H9 (cell line): ENCODE measurements at places on chromosomes 7 and 10. TPM values are rescaled to one million over a fixed set of nuclear protein-coding genes. Genes with fewer than 3 reads are reported as not detected.

- DNase-seq: no peak
Observed at GRCh38 chr7:151660141-151660540, 140.4 kb upstream of the RHEB start.

DNA sequence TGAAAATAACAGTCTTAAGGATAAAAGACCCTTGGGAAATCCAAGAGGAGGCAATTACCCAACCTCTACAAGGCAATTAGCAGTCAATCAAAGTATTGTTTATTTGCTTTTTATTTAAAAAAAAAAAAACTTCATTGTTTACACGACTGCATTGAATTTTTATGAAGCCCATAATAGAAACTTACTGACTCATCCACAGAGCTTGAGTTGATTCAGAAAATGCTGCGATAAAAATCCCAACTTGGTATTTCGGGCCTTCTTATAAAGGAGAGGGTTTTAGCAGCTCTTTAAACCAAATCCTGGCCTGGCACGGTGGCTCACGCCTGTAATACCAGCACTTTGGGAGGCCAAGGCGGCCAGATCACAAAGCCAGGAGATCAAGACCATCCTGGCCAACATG is 69.2 kb upstream of the PALS2 start:
- DNase-seq: no peak

DNA sequence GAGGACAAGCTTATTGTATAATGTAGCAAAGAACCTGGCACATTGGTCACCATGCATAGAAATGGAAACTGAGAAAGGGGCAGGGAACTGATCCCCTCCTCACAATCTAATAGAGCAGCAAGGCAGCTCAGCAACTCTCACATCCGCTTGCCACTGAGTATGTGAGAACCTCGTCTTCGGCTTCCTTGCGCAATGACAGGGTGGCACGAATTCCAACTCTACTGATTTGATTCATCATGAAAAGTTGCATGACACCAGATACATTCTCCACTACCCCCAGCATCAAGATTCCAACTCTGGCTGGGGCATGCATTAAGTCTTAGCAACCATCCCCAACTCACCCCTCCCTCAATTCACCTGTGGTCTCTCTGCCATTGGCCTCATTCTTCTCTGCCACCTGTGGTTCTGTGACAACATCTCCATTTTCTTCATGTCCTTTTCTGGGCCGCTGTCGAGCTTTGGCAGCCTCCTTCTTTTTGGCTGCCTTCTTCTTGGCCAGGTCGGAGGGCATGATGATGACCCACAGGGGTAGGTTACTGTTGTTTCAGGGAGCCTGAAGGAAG is 976 bp downstream of the ABCF2 start:
- DNase-seq: no peak

GRM3 gene
- total RNA-seq: 0.15 and 0.70 TPM in 2 replicates

DNA sequence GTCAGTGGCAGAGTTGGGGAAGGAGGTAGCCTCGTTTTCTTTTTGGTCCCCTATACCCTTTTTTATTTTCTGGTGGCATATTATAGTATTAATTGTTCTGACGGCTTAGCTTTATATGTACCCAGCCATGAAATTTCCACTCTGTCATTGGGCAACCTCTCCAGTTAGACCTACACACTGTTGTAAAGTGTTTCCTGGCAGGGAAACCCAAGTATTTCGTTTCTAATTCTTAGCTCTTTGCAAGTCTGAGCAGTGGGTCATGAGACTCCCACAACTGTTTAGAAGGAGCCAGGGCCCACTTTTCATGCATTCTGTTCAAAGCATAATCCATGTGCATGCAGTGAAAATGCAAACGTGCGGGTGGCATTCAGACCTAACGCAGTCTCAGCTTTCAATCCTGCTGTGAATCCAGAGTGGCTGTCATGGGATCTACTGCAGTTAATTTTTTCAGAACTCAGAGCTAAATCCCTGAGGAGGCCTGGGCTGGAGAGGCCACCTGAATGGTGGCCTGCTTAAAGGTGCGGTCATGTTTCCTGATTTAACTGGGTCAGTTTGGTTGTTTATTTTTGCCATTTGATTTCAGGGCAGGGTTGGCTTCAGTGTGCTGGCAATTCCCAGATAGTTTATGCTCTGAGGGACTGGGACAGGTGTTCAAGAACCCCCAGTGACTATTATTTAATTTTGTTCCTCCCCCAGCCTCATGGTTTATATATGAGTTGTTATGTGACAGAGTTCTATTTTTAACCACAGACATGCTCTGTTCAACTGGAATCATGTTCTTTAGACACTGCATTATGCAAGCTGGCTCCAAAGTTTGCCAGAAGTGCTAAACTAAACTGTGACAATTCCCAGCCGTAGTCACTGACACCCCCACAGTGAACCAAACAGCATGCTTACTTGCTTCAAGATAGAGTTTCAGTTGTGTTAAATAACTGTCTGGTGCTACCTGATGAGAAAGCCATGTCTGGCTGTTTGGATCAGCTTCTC is 27.4 kb upstream of the SYPL1 start:
- DNase-seq: no peak

NUDCD3 gene
- 71.9 and 85.9 TPM in 2 replicates for total RNA-seq

- DNase-seq: peak; percentile 38
Observed at GRCh38 chr7:86949052-86949778, 110.2 kb downstream of the ELAPOR2 start.

- no peak for DNase-seq
Observed at GRCh38 chr7:35356495-35356894, 102.6 kb upstream of the TBX20 start.

GRCh38 chr7:44415510-44415909 is 74.9 kb downstream of the NUDCD3 start:
- no peak for DNase-seq

DNA sequence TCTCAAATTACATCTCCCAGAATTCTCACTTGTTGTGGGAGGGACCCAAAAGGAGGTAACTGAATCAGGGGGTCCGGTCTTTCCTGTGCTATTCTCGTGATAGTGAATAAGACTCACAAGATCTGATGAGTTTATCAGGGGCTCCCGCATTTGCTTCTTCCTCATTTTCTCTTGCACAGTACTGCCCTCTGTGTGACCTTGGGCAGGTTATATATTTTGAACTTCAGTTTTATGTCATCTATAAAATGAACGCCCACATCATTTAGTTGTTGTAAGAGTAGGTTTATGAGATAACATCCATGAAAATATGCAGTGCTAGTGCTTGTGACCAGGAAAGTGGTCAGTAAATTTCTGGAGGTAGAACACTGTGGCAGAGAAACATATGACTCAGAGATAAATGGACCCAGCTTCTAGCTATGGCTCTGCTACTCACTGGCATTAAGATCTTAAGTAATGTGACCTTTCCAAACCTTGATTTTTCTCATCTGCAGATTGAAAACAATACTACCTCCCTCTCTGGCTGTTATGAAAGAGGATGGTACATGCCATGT is 44.3 kb downstream of the SCRN1 start:
- no peak for DNase-seq

DNA sequence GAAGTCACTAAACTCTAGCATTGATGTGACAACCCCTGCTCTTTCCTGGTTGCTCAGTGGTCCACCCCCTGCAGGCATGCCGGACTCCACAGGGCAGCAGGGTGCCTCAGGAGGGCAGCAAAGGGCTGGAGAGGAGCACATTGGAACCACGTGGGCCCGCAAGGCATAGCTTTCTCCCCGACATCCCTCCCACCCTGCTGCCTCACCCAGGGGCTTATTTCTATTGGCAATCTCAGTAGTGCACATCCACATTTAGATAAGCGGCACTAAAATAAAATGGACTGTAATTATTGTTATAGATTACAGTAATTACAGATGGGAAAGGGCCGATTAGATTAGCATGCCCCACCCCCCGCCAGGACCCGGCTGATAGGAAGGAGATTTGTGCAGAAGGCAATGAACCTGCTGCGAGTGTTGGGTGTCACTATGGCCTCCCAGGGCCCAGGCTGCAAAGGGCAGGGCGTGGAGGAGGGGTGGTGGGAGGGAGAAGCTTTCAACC is 580.1 kb downstream of the GRID1 start:
- peak; percentile 67 for DNase-seq

DNA sequence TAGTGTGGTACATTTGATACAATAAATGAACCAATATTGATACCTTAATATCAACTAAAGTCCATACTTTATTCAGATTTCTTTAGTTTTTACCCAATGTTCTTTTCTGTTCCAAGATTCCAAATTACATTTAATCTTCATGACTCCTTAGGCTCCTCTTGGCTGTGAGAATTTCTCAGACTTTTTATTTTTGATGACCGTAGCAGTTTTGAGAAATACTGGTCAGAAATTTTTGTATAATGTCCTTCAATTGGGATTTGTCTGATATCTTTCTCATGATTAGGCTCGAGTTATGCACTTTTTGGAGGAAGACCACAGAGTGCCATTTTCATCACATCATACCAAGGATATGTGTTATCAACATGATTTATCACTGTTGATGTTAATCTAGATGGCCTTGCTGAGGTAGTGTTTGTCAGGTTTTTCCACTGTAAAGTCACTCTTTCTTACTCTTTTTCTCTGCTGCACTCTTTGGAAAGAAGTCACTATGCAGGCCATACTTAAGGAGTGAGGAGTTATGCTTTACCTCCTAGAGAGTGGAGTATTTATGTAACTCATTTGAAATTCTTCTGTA is 12.9 kb upstream of the ENTPD1 start:
- DNase-seq: no peak
